Naive thymus-derived CD8-positive, alpha-beta T cell (primary cell): ENCODE measurements at places on chromosomes 5 and 9. TPM values are rescaled to one million over a fixed set of nuclear protein-coding genes. Genes with fewer than 3 reads are reported as not detected.

Gene PCDHB12
- not detected for polyA plus RNA-seq

- no peaks in the 10 kb centered on the region for H3K27me3 ChIP-seq
- no peaks in the 10 kb centered on the region for H3K36me3 ChIP-seq
These were observed 2.3 kb downstream of the SUSD3 start for GRCh38 chr9:93060746-93061259.

Gene RNF183
- not detected for polyA plus RNA-seq

Gene TMEM171
- not detected for polyA plus RNA-seq

- peaks cover 2% of the 10 kb centered on the region for H3K4me1 ChIP-seq
- no peak for DNase-seq
- H3K27me3 ChIP-seq = peaks cover 7% of the 10 kb centered on the region
- H3K27ac ChIP-seq = no peak overlapping the region
These were observed 46.6 kb downstream of the PTPN3 start for GRCh38 chr9:109451311-109452025.

DNA sequence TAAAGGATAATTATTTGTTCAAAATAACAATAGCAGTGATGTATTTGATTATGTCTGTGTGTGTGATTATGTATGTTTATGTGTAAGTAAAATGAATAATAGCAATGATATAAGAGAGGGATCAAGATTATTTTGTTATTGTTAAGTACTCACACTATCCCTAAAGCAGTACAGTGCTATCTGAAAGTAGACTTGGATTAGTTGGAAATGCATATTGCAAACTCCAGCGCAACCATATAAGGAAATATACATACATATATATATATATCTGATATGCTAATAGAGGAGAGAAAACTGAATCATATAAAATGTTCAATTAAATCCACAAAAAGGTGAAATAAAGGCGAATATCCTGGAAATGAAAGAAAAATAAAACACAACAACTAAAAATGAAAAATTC lies 268.4 kb downstream of the HINT1 start:
- H3K36me3 ChIP-seq = peaks cover 2% of the 10 kb centered on the region
- no peak overlapping the region for H3K4me3 ChIP-seq
- DNase-seq = no peak
- no peak overlapping the region for H3K27ac ChIP-seq

DNA sequence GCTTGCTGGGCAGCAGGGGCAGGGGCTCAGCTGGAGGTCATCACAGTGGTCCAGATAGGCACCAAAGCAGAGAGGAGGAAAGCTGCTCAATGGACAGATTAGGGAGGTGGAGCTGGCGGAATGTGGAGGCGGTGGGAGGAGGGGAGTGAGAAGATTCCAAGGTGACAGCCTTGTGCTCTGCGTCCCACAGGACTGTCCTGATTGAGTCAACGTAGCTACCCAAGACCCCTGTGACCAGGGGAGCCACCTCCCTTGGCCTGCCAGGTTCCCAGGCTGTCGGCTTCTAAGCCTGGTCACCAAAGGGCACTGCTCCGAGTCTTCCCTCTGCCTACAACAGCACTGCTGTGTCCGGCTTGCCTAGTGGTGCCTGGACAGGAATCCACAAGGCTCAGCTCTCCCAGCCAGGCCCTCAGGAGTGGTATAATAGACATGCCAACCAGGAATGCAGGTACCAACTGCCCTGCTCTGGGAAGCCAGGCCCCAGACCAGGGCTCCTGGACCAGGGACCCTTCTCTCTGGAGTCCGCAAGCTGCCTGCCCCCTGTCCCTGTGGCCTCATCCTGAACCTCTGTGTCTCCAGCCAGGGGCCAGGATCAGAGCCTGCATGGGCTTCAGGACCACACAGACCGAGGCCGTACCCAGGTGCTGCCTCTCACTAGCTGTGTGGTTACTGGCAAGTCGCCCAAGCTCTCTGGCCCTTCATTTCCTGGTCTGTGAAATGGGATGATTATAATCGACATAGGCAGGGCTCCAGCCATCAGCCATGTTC lies 67.9 kb downstream of the STK10 start:
- no peak for DNase-seq
- peaks cover 5% of the 10 kb centered on the region for H3K36me3 ChIP-seq
- no peak overlapping the region for H3K4me3 ChIP-seq
- no peaks in the 10 kb centered on the region for H3K27me3 ChIP-seq
- H3K4me1 ChIP-seq = peaks cover 76% of the 10 kb centered on the region

Gene RLN1
- polyA plus RNA-seq = 1.2 TPM

Gene INSL6
- not detected for polyA plus RNA-seq

Gene ENTREP1
- polyA plus RNA-seq = not detected

GRCh38 chr9:129177443-129177790 lies 644 bp downstream of the IER5L start:
- peaks cover 12% of the 10 kb centered on the region for H3K4me1 ChIP-seq
- peak overlapping the region; percentile 93 for H3K4me3 ChIP-seq
- no peaks in the 10 kb centered on the region for H3K36me3 ChIP-seq
- no peak overlapping the region for H3K27ac ChIP-seq
- no peak for DNase-seq
- H3K27me3 ChIP-seq = peaks cover 2% of the 10 kb centered on the region

GRCh38 chr9:18014556-18014955 lies 435.7 kb downstream of the SH3GL2 start:
- H3K36me3 ChIP-seq = no peaks in the 10 kb centered on the region
- no peak overlapping the region for H3K27ac ChIP-seq
- H3K27me3 ChIP-seq = no peaks in the 10 kb centered on the region
- H3K4me3 ChIP-seq = no peak overlapping the region
- no peaks in the 10 kb centered on the region for H3K4me1 ChIP-seq

- H3K4me1 ChIP-seq = peaks cover 12% of the 10 kb centered on the region
- no peak for DNase-seq
- H3K27ac ChIP-seq = no peak within 1 kb of the TSS
- H3K27me3 ChIP-seq = peaks cover 53% of the 10 kb centered on the region
These were observed at the start of gene ADAMTS19 for GRCh38 chr5:129459777-129460671. ADAMTS19 (plus strand) TSS chr5:129460298; CDS start chr5:129460392, 94 bp downstream.

DNA sequence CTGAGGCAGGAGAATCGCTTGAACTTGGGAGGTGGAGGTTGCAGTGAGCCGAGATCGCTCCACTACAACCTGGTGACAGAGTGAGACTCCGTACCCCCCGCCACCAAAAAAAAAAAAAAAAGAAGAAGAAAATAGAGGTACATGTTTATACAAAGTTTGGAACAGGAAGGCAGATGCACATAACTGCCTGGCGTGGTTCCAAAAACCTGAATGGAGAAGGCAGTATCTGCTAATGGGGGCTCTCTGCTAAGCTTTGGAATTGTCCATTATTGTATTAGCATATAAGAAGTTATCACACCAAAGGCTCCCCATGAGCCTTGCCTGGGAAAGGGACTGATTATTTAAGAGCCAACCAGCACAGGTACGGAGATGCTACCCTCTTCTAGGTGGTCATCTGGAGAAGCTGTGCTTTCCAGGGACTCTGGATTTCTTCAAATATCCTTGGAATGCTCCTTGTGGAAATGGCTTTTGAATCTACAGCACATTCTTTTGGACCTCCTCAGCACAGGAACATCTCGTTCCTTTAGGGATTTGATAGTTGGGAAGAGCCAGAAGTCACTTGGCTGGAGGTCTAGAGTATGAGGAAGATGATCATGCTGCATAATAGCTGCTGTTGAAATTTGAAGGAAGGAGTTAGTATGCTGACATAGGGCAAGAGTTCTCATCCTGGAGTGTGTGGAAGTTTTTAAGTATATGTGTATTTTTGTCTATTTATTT lies 42.5 kb upstream of the ABCA1 start:
- H3K27me3 ChIP-seq = peaks cover 9% of the 10 kb centered on the region
- no peaks in the 10 kb centered on the region for H3K36me3 ChIP-seq
- peaks cover 27% of the 10 kb centered on the region for H3K4me1 ChIP-seq
- H3K4me3 ChIP-seq = no peak overlapping the region

Gene ZNF618
- polyA plus RNA-seq = 1.1 TPM

Gene GPR150
- polyA plus RNA-seq = 2.2 TPM

Gene XRCC4
- polyA plus RNA-seq = 7.3 TPM

Gene GFRA3
- not detected for polyA plus RNA-seq

Gene SOHLH1
- not detected for polyA plus RNA-seq

GRCh38 chr5:60271517-60271916 lies 378.0 kb upstream of the PDE4D start:
- H3K4me3 ChIP-seq = no peak overlapping the region
- H3K4me1 ChIP-seq = no peaks in the 10 kb centered on the region
- no peak overlapping the region for H3K27ac ChIP-seq

DNA sequence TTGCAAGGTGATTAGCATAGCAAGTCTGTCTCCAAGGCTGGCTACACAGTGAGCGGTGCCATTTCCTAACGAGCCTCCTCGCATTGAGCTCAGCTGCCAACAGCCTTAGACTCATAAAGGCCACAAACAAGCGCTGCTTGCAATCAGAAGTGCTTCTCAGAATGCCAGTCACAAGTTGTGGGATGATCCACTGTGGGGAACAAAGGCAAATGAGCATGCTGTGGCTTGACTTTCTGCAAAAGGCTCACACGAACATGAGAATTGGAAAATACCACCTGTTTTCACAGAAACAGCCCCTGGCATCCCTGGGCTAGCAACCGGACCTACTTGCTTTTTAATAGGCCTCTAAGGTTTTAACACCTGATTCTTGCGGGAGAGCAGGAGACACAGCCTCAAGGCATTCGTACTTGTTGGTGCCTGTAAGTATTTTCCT lies 215.5 kb downstream of the FANCC start:
- H3K4me3 ChIP-seq = no peak overlapping the region
- no peak for DNase-seq
- H3K27ac ChIP-seq = no peak overlapping the region
- H3K27me3 ChIP-seq = no peaks in the 10 kb centered on the region
- peaks cover 4% of the 10 kb centered on the region for H3K36me3 ChIP-seq

GRCh38 chr5:96280946-96281393 lies 152.1 kb downstream of the PCSK1 start:
- no peak for DNase-seq
- no peak overlapping the region for H3K27ac ChIP-seq
- H3K36me3 ChIP-seq = no peaks in the 10 kb centered on the region
- H3K4me3 ChIP-seq = no peak overlapping the region
- peaks cover 10% of the 10 kb centered on the region for H3K27me3 ChIP-seq

Gene NPR2
- polyA plus RNA-seq = 0.36 TPM

DNA sequence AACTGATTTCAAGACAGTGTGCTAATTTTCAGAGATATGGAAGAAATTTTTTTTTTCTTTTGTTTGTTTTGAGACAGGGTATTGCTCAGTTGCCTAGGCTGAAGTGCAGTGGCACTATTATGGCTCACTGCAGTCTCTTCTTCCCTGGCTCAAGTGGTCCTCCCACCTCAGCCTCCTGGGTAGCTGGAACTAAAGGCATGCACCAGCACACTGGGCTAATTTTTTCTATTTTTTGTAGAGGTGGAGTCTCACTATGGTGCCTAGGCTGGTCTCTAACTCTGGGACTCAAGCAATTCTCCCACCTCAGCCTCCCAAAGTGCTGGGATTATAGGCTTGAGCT lies 9.9 kb upstream of the TEX48 start:
- H3K36me3 ChIP-seq = no peaks in the 10 kb centered on the region
- H3K27ac ChIP-seq = peak overlapping the region; percentile 68
- no peak overlapping the region for H3K4me3 ChIP-seq
- DNase-seq = no peak
